ENCODE measurements at places on chromosomes 2 and 18.

GRCh38 chr2:167509586-167509985 is 621.3 kb downstream of the XIRP2 start:
- peak; percentile 93 for ATAC-seq

DNA sequence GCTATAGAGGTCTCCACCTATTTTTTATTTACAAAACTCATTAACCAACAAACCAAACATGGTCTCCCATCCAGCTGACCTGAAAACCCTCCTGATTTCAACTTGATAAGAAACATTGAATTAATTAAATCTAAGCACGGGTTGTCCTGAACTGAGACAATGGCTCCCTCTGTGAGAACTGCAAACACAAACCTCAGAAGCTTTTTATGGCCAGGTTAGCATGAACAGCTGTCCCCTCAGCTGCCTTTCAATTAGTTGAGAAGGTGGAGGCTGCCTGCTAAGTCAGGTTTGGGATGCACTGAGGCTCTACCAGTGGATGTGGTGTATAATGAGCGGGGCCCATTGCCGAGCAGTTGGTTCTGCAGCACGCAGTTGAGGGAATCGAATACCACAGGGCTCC is 258.5 kb upstream of the DDX18 start:
- ATAC-seq = no peak

DNA sequence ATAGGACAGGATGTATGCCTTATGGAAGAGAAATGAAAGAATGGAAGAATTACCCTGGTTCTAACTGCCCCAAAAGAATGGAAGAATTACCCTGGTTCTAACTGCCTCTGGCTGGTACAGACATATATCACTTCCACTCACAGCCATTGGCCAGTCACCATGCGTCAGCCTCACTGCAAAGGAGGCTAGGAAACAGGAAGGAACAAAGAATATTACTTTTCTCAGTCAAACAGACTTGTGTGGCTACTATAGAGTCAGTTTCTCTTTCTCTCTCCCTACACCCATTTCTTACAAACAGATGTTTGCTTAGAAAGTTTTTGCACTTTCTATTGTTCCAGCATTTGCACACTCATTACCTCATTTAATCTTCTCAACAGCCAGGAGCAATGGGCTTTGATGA is 1111.1 kb upstream of the KLHL29 start:
- no peak for ATAC-seq

- ATAC-seq = no peak
Observed at GRCh38 chr2:46540496-46541331, 61.3 kb downstream of the TMEM247 start.

DNA sequence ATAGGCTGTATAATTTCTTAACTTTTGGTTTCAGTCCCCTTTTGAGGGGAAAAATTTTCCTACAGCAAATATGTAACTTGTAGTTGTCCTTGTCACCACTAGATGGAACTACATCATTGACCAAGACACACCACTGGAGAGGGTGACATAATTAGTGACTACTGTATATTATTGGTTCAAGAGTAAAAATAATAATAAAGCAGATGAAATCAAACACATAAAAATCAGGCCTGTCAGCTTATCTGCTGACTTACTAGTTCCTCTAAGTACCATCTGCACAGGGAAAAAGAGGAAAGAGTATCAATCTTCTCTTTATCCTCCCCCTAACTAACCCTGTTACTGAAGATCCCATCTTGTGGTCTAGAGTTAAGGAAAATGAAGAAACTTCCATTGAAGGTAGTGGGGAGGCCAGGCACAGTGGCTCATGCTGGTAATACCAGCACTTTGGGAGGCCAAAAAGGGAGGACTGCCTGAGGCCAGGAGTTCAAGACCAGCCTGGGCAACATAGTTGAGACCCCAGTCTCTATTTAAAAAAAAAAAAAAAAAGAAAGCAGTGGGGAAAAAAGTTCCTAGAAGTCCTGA is 29.6 kb upstream of the ENOSF1 start:
- ATAC-seq = peak; percentile 77

- no peak for ATAC-seq
Observed at GRCh38 chr18:27556741-27557140, 371.6 kb upstream of the CHST9 start.

DNA sequence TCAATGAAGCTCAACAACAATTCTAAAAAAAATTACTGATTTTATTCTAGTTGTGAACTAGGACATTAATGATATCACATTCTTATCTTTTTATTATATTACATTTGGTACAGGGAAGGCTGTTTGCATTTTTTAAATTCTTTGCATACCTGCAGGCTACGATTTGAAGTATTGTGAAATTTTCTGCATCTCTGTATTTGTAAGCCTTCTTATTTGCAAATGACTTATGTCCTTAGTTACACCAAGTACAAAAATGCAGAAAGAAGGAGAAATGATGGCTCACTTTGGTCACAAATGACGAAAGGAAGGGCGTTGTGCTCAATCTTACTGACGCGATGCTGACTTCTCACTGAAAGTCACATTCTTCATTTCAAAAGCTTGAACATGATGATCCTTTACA is 227.5 kb upstream of the SOX11 start:
- no peak for ATAC-seq

DNA sequence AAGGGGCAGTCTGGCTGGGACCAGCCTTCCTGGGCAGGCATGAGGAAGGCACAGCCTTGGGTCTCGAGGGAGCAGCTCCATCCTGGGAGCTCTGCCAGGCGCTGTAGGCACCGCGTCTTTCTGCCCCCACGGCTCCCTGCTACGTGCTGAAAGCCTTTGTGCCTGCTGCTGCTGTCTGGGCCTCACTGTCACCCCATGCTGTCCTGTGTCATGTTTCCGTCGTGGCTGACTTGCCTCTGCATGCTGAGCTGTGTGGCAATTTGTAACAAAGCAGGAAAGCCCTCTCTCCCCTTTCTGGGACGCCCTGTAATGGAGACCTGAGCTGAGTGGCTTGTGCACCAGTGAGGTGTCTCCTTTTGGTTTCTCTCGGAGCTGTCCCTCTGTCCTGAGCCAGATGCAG is 152.5 kb downstream of the TSN start:
- ATAC-seq = no peak

DNA sequence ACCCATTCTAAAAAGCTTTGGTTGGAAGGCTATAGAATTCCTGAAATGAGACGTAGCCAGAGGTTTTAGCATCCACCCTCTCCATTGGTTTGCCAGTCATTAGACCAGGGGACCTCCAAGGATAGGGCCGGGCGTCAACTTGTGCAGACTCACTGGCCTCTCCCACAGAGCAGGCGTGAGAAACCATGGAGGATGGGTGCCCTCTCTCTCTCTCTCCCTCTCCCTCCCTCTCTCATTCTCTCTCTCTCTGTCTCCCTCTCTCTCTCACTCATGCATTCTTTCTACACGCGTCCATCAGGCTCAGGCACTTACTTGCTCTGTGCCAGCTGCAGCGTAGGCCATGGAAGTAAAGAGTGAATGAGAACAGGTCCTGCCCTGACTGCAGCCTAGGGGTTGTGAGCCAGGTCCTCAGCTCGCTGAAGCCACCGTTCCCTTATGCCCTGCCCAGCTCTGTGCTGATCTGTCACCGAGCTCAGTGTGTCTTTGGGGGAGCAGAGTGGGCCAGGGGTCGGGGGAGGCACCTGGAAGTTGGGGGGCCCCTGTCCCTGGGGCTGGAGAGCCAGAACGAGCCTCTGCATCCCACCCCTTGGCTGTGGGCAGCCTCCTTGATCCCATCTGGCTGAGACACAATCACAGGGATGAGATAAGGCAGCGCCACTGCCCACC is 304.4 kb upstream of the HS6ST1 start:
- no peak for ATAC-seq

DNA sequence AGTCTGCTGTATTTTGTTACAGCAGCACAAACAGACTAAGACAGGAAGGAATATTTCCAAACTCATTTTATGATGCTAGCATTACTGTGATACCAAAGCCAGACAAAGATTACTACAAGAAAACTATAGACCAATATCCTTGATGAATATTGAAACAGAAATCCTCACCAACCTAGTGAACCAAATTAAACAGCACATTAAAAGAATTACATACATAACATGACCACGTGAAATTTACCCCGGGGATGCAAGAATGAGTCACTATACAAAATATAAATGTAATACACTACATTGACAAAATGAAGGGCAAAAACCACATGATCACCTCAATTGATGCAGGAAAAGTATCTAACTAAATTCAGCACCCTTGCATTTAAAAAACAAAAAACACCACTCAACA is 112.6 kb downstream of the CHN1 start:
- ATAC-seq = no peak

DNA sequence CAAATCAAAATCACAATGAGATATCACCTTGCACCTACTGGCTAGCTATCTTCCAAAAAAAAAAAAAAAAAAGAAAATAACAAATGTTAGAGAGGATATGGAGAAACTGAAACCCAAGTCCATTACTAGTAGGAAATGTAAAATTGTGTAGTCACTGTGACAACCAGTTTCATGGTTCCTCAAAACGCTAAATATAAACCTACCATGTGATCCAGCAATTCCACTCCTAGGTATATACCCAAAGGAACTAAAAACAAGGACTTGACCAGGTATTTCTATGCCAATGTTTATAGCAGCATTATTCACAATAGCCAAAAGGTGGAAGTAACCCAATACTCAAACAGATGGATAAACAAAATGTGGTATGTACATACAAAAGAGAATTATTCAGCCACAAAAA is 11.7 kb upstream of the SCRN3 start:
- no peak for ATAC-seq

DNA sequence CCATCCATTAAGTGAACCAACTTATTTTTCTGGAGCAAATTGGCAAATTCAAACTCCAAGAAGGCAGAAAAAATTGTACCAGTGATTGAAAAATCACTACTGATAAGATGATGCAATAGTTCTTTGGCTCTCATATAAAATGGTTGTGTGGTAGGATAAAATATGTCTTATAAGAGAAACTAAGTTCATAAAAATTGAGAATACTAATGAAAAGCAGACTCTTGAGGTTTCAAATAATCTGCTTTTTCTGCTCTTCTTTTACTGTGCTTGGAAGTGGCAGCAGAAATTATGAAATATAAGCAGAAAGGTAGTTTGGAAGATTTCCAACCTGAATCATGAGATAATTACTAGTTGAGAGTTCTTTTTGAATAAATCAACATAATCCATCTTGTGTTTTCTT is 61.9 kb downstream of the PPP1R1C start:
- ATAC-seq = peak; percentile 91

GRCh38 chr2:42096869-42097591 is 49.2 kb downstream of the PKDCC start:
- no peak for ATAC-seq

- no peak for ATAC-seq
Observed at GRCh38 chr2:155332016-155332415, 633.5 kb downstream of the KCNJ3 start.

DNA sequence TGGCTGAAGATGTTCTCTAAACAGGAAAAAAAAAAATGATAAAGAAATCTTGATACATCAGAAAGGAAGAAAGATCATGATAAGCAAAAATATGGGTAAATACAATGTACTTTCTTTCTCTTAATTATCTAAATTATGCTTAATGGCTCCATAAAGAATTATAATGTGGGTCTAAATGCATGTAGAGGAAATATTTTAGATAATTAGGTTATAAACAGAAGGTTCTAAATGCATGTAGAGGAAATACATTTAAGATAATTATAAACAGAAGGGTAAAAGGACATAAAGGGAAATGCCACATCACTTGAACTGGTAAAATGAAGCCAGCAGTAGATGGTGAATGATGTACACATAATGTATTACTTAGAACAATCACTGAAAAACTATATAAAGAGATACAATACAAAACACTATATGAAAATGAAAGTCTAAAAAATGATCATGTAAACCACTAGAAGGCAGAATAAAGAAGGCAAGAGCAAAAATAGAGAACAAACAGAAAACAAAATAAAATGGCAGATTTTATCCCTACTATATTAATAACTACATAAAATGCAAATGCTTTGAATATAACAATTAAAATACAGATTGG is 308.4 kb upstream of the CDH2 start:
- ATAC-seq = peak; percentile 65

- ATAC-seq = no peak
Observed at GRCh38 chr2:38170067-38170466, 94.1 kb upstream of the CYP1B1 start.

DNA sequence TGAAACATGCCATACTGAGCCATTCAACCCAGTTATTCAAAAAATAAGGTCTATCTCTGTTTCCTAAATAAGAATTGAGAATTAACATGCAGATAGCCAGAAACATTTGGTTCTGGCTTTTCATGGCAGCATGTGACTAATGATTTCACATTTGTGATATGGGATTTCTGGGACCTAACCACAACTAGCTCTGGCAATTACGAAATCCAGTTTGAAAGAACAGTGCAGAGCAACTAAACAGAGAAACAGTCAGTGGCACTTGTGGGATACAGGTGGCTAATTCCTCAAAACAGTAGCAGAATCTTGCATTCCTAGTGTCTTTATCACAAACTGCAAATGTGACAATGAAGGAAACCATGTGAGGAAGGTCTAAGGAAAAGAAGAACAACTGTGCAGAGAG is 637.8 kb upstream of the CHAC2 start:
- ATAC-seq = peak; percentile 50

DNA sequence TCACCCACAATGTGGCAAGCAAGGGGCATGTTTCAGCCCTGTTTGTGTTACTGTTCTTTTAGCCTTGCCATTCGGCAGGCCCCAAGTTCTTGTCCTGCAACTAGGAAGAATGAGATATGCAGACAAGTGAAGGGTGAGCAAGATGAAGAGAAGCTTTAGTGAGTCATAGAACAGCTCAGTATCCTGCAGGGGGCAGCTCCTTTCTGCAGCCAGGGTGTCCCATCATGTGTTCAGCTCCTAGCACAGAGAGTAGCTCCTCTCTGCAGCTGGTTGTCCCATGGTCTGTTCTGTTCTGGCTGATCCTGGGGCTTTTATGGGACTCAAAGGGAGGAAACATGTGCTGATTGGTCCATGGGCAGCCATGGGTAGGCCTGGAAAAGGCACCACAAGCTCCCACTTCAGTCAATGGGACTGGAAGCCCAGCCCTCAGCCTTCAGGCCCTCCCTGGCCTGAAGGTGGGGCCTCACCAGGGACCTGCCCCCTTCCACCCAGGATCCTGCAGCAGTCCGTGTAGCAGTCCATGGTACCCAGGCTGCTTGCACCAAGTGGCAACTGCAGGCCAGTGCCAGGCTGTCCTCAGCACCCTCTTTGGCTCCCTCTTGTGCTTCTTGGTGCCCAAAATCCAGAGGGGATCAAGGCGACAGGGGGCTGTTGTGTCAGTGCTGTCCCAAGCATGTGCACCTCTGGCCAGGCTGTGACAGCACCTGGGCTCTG is 326.4 kb downstream of the NR4A2 start:
- peak; percentile 41 for ATAC-seq
